ENCODE measurements at places on chromosomes 2 and 18.

DNA sequence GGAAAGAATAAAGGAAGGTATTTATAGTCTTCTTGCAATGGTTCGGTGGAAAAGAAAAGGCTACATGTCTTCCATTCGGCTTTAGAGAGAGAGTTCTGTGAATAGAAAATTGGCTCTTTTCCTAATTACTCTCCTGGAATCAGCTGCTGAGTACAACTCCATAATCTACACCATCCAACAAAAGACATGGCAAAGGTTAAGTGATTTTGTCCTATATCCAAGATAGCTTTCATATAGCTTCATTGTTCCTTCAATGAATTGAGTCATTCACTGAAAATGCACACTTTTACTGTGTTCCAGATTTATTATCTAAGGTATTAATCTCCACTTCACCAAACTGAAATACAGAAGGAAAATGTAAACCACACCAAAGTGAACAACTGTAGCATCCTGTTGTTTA lies 514.5 kb downstream of the LRRTM4 start:
- no peak for DNase-seq

DNA sequence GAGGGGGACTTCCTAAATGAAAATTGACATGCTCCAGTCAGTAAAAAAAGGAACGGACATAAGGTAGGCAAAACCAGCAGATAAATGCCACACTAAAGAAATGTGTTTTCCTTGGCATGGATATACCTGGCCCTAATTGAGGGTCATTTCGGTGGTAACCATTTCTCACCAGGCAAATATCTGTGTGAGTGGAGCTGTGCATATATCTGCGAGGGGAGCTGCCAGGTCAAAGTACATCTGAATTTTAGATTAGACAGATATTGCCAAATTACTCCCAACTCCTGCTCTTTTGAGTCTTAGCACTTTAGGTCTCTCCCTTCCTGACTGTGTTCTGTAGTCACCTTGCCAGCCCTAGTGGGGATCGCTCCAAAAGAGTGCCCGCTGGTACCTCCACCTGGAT lies 204.2 kb downstream of the SH3BP4 start:
- no peak for DNase-seq

GRCh38 chr18:23981369-23981980 lies 33.1 kb upstream of the TTC39C start:
- DNase-seq, result no peak

- DNase-seq, result no peak
Measured at GRCh38 chr2:176944998-176945397, 267.6 kb upstream of the HNRNPA3 start.

GRCh38 chr2:34604164-34604563 lies 1005.1 kb upstream of the FAM98A start:
- DNase-seq, result no peak

DNA sequence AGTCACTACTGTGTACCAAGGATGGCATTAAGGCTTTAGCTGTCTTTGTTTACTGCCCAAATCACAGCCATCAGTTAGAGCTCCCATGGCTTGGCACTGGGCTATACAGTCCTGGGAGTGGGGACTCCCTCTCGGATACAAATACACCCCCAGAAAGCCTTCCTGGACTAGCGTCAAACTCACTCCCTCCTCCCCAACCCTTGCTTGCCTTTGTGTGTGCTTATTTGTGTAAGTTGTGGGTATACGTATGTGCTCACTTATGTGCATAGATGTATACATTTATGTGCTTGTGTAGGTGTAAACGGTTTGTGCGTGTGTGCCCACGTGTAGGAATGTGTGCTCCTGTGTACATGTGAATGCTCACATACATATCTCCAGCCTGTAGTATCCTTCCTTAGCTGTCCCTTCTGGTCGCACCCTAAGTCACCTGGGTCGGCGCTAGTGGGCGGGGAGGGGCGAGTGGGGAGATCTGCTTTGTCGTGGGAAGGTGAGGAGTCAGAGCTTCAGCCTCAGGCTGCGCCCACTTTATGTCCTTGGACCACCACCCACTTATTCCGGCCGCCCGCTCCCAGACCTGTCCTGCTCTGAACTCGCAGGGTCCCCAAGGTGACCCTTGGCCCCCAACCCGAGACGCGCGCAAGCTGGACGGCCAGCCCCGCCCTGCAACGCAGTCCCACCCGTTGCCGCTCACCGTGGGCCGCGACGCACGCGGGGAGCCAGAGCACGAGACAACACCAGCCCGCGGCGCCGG lies 461 bp downstream of the PRADC1 start:
- DNase-seq, result no peak

DNA sequence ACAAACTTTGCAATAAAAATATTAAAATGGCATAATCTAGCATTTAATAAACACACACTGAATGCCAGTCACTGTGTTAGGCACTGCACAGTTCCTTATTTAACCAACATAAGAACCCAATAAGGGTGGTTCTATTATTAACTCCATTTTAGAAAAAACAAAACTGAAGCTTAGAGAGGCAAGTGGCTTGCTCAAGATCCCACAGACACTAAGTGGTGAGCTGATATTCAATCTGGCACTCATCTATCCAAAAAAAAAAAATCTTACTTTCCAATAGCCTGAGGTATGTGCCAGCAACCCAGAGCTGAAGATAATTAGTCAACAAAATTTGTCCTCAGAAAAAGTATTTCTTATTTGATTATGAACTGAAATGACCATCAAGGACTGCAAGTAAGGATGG lies 799 bp downstream of the CYTIP start:
- no peak for DNase-seq

DNA sequence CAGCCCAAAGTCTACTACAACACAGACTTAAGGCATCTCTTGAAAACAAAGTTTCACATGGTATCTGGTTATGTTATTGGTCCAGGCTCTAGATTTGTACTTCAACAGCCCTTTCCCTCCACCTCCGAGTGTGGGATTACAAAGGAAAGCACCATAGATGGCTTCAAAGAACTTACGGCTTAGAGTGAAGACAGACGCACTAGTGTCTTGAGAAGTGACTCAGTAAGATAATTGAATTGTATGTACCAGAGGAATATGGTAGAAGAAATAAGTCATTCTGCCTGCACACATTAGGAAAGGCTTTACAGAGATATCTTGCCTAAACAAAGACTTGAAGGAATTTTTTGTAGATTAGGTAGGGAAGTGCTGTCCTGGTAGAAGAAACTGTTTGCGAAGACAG lies 392.3 kb upstream of the TNP1 start:
- DNase-seq, result no peak

DNA sequence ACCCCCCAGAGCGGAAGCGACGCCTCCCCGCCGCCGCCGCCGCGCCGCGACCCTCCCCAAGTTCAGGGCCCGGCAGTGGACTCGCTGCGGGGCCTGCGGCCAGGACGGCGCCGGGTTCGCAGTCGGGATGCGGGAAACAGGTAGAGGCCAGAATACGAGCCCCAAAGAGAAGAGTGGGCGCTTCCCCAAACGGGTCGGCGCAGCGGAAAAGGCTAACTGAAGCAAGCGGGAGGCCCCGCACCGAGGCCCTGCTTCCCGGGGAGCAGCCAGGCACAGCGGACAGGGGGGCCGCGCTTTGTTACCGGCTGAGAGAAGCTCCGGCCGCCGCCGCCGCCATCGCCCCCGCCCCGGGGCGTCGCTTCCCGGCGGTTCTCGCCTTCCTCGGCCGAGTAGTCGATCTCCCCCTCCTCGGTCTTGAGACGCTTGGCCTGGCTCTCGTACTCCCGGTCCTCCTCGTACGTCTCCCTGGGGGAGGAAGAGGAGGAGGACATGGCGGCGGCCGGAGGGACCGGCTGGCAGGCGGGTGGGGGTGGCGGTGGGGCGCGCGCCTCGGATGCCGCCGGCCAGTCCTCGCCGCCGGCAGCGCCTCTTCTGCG lies 494 bp downstream of the HNRNPLL start:
- no peak for DNase-seq

DNA sequence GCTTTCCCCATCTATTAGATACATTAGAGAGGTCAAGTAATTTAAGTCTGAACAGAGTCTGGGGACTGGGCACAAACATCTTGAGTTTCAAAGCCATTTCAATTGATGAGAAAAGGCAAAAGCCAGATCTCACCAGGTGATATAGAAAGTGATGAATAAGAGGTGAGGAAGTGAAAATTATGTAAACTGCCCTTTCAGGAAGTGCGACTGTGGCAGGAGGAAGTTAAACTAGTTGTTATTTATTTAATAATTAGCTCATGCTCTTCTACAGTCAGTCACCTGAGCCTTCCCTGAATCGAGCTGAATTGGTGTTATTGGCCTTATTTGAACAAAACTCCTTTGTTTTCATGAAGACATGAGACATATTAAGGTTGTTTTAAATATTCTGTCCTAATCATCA lies 115.1 kb downstream of the CDH20 start:
- DNase-seq, result no peak

DNA sequence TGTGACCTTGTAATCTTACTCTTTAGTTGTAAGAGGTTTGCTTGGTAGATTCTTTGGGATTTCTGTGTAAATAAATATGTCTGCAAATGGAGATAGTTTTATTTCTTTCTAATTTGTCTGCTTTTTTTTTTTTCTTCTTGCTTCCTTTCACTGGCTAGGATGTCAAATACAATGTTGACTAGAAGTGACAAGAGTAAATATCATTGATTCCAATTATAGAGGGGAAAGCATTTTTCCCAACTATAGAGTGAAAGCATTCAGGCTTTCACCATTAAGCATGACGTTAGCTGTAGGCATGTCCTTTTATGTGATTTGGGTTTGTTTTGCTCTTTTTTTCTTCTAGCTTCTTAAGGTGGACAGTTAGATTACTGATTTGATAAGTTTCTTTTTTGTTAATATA lies 191.5 kb downstream of the MCFD2 start:
- no peak for DNase-seq

- peak; percentile 77 for DNase-seq
Measured at GRCh38 chr18:57004366-57005121, 142.3 kb upstream of the BOD1L2 start.

DNA sequence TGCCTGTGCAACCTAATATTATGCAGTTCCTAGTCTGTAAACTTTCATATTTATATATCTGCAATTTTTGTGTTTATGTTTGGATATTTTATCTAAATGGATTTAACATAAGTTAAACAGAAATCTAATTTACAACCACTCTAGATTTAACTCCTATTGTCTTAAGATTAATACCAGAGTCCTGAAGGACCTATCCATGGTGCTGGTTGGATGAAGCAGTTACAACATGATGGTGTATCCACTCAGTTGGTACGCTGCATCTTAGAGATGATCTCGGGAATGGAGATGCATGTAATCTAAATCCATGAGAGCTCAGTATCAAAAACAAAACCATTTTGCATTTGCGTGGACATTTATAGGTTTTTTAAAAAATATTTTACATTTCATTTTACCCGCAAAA lies 745.9 kb upstream of the SLC8A1 start:
- peak; percentile 40 for DNase-seq

DNA sequence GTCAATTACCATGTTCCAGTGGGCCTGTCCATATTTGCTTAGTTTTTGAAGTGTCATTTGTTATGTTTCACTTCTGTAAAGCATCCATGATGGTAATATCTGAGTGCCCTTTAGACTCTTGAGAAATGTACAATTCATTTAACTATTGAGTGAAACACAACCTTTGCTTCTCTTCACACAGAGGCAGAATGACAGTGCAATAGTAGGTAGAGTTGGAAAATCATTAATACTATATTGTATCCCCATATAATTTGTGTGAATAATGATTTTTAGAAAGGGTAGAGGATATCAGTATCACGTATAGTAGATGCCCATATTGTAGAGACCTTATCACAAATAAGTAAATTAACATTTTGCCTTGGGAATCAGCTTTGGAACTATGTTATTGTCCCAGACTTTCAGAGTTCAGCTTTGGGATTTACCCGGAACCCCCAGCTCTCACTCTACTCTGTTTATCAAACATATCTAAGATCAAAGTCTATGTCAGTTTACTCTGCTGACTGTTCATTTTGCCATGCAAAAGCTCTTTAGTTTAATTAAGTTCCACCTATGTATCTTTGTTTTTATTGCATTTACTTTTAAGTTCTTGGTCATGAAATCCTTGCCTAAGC lies 172.7 kb upstream of the NOL4 start:
- DNase-seq, result no peak

- no peak for DNase-seq
Measured at GRCh38 chr18:77084688-77085035, 47.9 kb downstream of the MBP start.

- no peak for DNase-seq
Measured at GRCh38 chr2:190996947-190997346, 17.0 kb downstream of the STAT1 start.

- DNase-seq, result no peak
Measured at GRCh38 chr2:211423018-211423417, 866.6 kb downstream of the CPS1 start.

DNA sequence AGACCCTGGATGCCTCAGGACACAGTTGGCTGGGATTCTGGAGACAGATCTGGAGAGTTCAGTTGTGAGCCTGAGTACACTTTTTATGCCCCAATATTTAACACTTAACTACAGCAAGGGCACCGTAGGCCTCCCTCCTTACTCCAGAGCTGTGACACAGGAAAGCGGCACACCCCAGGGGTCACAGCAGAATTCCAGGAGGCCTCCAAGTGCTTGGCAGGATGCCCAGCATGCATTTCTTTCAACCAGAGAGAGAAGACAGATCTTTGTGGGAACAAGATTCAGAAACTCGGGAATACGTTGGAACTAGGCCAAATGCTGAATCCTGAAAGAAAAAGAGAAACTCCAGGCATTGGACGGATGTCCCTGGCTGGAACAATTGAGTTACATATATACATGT lies 199.2 kb upstream of the NT5C1B start:
- peak; percentile 52 for DNase-seq

GRCh38 chr2:20313659-20314058 lies 37.0 kb downstream of the PUM2 start:
- peak; percentile 31 for DNase-seq

DNA sequence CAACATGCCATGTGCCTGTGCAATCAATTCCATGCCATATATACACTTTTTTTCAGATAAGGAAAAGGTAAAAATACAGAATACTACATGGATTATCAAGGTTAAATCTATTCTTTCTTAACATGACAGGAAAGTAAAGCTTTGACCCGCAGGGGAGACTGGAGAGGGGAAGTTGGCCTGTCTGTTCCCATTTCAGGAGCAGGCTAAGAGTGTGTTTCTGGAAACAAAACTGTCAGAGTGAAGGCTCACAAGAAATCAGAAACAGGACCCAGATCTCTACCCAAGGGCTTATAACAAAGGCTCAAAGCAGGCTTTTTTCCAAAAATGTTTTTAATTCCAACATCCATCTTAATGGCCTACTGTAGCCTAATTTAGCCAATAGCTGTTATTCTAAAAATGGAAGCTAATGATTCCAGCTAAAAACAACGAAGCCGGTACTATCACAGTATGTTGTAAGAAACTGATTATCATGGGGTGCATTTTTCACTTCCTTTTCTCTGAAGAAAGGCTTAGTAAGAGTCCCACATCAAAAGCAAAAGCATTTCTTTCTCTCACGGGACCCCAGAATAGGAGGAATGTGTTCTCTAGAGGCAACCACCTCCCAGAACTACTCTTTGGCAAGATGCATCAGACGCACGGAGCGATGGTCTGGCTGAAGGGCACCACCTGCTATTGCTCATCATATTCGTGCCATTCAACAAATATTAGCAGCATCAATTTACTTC lies 41.4 kb downstream of the FECH start:
- no peak for DNase-seq

GRCh38 chr2:239461291-239462190 lies 60.7 kb upstream of the HDAC4 start:
- peak; percentile 22 for DNase-seq

GRCh38 chr18:63186520-63187222 lies 132.9 kb downstream of the BCL2 start:
- no peak for DNase-seq

- DNase-seq, result no peak
Measured at GRCh38 chr2:239619369-239619768, 218.5 kb upstream of the HDAC4 start.

All from choroid plexus epithelial cell (primary cell).